Right renal pelvis (tissue), 4 donors: ENCODE measurements at places on chromosomes 12 and 14.

GRCh38 chr14:74462993-74463392, 30.1 kb downstream of the NPC2 start:
- no peak for DNase-seq

- no peak for DNase-seq
Observed at GRCh38 chr12:12440784-12441428, 84.0 kb downstream of the BORCS5 start.

DNA sequence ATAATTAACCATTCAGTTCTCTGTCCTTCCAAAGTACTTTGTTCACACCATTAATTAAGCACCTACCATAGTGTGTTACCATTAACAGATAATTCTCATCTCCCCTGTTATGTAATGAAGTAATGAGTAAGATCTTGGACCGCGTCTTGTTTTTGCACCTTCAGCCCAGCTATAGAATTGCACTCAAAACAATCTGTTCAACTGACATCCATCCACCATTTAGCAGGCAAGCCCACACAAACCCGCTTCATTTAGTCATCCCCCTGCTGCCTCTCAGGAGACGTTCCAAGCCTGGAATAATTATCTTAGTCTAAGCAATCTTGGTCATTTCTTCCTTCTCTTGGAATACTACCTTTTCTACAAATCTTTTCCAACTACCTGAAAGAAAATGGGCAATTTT, 74.4 kb downstream of the DUSP16 start:
- no peak for DNase-seq

DNA sequence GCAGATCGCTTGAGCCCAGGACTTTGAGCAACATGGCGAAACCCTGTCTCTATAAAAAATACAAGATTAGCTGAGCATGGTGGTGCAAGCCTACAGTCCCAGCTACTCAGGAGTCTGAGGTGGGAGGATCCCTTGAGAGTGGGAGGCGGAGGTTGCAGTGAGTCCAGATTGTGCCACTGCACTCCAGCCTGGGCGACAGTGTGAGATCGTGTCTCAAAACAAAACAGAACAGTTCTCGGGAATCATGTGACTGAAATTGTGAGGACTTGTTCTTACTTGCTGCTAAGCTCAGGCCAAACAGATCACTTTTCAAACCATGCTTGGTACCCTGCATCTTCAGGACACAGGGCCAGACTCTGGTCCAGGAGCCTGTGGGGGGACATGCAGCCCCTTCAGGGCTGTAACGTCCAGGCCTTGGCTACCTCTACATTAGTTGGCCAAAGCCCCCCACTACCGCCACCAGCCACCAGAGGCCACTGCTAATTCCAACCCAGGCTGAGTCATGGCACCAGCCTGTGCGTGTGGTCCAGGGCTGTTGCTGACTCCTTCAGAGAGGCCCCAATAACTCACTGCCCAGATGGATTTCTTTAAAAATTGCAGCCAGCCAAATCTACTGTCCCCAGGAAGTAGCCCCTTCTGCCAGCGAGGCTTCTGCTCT, 33.4 kb upstream of the SYNDIG1L start:
- no peak for DNase-seq

DNA sequence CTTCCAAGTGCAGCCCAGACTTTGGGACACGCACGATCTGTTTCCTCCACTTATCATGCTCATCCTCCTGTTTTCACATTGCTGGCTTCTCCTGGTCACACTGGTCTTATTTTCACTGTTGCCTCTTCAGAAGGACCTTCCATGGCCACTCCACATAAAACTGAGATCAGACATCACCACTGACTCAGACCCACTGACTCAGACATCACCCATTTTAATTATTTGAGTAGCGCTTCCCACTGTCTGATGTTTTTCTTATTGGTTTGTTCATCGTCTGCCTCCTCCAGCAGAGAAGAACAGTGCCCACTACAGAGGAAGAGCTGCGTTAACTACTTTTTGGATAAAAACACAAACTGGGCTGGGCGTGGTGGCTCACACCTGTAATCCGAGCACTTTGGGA, 270.5 kb upstream of the PWP1 start:
- no peak for DNase-seq

DNA sequence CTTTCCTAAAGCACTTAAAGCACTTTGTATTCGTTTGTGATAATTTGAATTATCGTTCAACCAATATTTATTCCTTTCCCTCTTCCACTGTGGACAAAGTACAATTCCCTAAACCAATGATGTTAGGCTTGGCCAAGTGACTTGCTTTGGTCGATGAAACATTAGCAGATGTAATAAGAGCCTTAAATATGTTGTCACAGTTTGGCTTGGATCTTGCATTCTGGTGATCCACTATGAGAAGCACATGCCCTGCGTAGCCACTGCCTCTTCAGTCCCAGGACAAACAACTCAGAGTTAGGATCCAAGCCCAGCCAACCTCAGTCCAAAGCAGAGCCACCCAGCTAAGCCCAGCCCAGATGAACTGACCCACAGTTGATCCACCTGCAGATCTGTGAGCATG, 8.4 kb upstream of the C12orf75 start:
- no peak for DNase-seq

- no peak for DNase-seq
Observed at GRCh38 chr12:4120316-4120917, 153.1 kb upstream of the CCND2 start.

GRCh38 chr12:100877776-100878175, 83.2 kb downstream of the ANO4 start:
- DNase-seq, result no peak
